ENCODE measurements at places on chromosomes 11 and 22.
A peak's percentile ranks its signal among the peaks of the same experiment; 100 is the strongest.

DNA sequence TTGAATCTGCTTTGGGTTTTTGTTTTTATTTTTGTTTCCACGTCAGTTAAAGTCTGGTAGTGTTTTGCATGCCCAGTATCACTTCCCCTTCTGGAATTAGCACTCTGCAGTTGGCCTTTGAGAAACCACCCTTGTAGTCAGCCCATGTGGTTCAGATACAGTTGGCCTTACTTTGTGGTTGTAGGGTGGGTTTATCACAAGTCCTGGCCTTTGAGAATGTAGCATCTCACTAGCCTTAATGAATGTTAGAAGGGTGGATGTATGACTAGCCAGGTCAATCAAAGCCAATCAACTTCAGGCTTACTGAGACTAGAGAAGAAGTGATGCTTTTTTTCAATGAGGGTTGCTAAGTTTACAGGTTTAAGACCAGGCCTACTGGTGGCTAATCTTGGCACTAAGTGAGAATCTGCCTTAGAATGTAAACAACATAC lies 19.8 kb downstream of the ARL14EP start:
- DNase-seq = no peak

- DNase-seq = peak; percentile 20
Measured at GRCh38 chr11:62974848-62975522, 9.8 kb downstream of the SLC22A6 start.

DNA sequence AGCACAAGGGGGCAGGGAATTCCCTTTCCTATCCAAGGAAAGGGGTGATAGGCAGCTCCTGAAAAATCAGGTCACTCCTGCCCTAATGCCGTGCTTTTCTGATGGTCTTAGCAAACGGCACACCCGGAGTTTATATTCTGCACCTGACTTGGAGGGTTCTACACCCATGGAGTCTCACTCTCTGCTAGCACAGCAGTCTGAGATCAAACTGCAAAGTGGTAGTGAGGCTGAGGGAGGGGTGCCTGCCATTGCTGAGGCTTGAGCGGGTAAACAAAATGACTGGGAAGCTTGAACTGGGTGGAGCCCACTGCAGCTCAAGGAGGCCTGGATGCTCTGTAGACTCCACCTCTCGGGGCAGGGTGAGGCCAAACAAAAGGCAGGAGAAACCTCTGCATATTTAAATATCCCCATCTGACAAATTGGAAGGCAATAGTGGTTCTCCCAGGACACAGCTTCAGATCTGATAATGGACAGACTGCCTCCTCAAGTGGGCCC lies 194.7 kb downstream of the OR4A47 start:
- DNase-seq = no peak

DNA sequence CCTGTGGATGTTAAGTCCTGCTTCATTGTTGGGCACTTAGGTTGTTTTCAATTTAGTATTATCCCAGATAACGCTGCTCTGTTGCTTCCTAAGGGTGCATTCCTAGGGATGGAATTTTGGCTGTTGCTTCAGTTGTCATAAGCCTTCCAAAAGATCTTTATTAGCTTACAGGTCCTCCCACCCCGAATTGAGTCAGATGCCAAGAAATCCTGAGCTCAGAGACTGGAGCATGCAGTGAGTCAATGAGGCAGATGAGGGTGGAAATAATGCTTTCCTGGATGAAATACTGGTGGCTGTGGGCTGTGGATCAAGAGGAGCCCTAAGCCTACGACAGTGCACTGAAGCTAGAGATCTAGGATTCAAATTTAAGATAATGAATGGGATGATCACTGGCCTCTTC lies 10.7 kb upstream of the IL18BP start:
- peak; percentile 85 for DNase-seq

GRCh38 chr11:112762707-112763090 lies 198.5 kb upstream of the NCAM1 start:
- no peak for DNase-seq

- no peak for DNase-seq
Measured at GRCh38 chr11:10651656-10652361, 41.7 kb downstream of the IRAG1 start.

GRCh38 chr11:113991170-113991569 lies 16.3 kb downstream of the HTR3A start:
- DNase-seq = peak; percentile 33

DNA sequence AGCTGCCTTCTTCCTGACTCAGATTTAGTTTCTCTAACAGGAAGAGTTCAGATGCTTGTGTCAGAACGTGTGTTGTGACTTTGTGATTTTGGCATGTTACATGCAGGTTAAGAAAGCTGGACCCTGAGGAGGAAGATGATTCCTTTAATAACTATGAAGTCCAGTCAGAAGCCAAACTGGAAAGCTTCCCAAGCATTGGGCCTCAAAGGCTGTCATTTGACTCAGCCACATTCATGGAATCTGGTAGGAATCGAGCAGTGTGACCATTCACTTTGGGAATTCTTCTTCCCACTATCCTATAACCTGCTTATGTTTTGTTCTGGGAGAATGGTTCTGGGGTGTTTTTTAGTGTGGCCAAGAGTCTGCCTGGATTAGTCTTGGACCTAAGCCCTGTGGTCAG lies 48.0 kb downstream of the CABIN1 start:
- peak; percentile 98 for DNase-seq

GRCh38 chr11:65036931-65037330 lies 4.1 kb upstream of the SAC3D1 start:
- DNase-seq = no peak

DNA sequence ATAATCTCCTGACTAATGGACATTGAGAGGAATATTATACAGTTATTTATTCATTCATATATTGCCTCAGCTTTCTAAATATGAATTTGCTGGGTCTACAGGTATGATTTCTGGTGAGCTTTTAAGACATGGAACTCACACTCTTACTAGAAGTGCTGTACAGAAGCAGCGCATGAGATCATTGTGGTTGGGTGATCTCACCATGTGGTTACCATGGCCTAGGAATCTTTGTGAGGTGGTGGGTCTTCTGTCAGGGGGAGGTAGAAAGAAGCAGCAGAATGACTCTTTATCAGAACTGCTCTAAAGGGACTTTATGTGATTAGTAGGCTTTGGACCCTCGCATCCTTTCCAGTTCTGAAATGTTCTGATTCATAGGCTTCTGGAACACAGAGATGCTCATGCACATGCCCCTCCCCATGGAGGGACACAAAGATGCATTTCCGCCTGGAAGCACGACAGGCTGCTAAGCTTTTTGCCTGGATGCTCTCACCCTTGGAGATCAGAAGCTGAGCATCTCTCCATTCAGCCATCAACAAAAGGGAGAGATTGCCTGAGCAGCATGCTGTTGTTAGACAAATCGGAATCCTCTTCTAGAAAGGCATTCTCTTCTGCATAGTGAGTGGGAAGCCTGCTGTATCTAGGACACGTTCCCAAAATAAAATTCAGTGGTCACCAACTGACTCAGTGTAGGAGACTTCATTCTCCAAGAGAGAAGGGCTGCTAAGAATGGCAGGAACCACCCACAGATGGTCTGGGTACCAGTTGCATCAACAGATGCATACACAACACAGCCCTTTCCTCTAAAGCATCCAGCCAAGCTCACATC lies 51.3 kb downstream of the KIRREL3 start:
- DNase-seq = peak; percentile 87

DNA sequence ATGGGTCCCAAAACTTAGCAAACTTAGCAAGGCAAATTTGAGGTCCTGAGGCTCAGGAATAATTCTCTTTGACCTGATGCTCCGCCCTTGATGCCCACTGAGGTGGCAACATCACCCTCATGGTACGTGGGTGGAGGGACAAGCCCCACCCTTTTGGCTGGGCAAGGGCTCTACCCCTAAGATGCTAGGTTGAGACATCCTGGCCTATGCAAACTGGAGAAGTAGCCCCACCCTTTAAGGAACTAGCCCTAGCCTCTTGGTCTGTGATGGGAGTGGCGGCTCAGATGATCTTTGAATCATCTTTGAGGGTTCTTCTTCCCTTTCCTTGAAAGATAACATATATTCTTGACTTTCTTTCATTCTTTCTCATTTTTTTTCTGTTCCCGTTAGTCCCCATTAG lies 32.9 kb downstream of the CABIN1 start:
- DNase-seq = no peak

- DNase-seq = peak; percentile 38
Measured at GRCh38 chr11:115644856-115645255, 140.6 kb upstream of the CADM1 start.

- no peak for DNase-seq
Measured at GRCh38 chr22:24077416-24077815, 66.3 kb downstream of the CABIN1 start.
